ENCODE measurements at places on chromosomes 5 and 9.

DNA sequence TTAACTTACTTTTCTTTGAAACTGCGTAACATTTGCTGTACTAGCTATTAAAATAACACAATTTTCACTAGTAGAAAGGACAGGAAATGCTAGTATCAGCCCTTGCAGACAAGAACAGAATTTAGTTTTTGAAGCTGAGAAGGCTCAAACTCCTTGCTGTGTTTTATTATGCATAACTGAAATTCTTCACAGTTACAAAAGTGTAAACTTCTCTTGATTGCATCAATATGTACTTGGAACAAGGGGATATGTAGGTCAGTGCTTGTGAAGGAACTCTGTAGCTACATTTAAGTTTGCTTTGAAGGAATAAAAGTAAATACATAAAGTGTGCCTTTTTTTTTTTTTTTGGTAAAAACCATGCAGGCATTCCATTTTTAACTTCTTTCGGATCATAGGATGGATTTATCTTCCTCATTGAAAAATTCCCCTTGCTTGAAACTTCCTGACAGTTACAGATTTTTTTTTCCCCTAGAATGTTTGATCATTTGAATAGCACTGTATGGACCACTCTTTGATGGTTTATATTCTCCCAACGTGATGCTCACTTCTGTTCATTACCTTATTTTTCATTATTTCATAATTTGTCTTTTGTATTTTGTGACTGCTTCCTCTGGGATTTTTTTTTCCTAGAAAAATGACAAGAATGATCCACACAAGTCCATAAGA, 94.9 kb upstream of the DAB2 start:
- no peak for DNase-seq

- DNase-seq, result no peak
These were observed 95.5 kb upstream of the IFNK start for GRCh38 chr9:27428551-27428950.

DNA sequence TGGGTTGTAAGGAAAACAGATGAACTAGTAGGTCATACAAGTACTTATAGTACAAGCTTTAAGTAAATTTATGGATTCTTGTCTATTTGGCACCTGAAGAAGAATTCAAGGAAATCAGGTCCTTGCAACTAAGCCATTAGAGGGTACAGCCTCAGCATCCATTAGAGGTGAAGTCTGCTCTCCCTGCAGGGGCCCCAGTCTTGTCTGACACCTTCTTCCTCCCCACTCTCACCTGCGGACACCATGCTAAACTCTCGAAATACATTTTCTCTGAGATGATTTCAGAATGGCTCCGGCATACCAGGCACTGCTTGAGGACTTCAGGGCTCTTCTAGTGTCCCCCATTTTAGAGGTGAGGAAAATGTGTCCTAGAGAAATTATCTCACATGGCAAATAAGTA, 137.9 kb downstream of the GNAQ start:
- no peak for DNase-seq

- no peak for DNase-seq
These were observed 61.3 kb upstream of the RNF38 start for GRCh38 chr9:36461323-36461722.

DNA sequence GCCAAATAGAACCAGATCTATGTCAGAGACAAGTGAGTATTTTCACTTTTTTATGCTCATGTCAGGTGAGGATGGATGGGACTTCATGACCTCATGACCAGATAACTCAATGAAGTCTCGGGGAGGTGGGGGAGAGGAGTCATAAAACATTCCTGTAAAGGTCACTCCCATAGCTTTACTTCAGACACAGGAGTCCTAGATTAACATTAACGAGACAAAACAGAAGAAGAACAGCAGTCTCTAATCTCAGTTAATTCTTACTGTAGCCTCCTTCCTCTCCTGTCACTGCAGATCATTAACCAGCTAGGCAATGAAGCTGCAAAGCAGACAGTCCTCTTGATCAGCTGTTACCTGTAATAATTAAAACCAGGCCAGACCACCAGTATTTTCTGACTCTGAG, 11.2 kb downstream of the CRHBP start:
- no peak for DNase-seq

DNA sequence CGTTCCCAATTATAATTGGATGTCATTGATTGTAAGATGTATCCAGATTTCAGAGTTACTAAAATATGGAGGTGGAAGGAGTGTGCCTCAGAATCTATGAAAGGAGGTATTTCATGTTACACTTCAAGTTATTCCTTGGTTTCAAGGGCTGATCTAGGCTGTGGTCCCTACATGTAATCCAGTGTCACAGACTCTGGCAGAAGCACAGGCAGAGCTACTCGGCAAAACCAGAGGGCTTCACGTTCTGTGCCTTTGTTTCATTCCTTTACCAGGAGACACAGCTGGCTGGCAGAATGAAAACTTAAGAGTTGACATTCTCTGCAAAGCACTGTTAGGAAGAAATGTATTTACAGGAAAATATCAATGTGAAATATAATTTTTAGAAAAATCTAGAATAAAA, 99.6 kb downstream of the ANKH start:
- no peak for DNase-seq

- peak; percentile 70 for DNase-seq
These were observed 1.2 kb upstream of the GCNT4 start for GRCh38 chr5:75053304-75054133.

- peak; percentile 7 for DNase-seq
These were observed 23.9 kb downstream of the RIC1 start for GRCh38 chr9:5652821-5653220.

DNA sequence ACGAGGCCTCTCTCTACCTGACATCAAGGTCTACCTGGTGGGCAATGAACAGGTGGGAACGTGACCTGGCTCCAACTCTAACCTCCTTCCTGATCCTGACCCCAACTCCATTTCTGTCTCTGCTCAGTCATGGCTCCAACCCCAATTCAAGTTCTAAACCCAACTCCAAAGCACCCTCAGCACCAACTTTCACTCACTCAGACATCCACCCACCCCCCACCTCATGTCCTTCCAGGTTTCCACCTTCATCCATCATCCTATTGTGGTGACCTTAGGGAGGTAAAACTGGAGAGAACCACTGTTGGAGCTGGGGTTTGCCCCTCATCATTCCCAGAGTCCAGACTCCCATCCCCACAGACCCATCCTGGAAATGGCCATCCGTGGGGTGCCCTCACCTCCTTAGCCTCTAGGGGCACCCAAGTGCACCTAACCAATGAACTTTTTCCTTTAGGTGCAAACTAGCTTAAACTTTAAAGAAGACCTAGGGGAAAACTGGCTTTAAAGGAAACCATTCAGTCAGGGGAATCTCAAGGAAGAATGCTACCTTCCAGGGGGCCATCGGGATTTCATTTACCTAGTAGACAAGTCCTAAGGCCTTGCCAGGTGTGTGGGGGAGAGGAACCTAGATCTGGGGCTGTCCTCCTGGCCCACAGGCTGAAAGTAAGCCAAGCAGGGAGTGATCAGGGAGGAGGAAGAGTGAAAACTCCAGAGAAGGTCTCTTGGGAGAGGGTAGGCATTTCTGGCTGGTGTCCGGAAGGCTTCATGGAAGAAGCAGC, 11.3 kb downstream of the RGS14 start:
- DNase-seq, result peak; percentile 61

GRCh38 chr5:55578771-55579170, 44.0 kb upstream of the PLPP1 start:
- DNase-seq, result no peak

DNA sequence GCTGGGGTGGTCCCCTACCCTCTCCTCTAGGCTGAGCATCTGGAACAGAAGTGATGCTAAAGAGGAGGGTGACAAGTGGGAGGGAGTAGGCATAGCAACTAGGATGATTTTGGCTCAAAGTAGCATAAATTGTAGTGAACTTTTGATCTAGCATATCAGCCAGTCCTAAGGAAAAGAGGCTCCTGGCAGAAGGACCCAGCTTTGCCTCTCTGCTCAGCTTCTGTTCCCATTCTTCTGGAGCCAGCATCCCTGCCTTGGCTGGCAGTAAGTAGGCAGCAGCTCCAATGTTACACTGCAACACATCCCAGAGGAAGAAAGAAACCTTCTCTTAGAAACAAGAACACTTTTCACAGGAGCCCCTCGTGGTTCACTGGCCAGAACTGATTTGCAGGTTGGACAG, 487.0 kb downstream of the MTRR start:
- no peak for DNase-seq

GRCh38 chr9:69824499-69825252, 4.1 kb downstream of the CFAP95 start:
- peak; percentile 9 for DNase-seq

DNA sequence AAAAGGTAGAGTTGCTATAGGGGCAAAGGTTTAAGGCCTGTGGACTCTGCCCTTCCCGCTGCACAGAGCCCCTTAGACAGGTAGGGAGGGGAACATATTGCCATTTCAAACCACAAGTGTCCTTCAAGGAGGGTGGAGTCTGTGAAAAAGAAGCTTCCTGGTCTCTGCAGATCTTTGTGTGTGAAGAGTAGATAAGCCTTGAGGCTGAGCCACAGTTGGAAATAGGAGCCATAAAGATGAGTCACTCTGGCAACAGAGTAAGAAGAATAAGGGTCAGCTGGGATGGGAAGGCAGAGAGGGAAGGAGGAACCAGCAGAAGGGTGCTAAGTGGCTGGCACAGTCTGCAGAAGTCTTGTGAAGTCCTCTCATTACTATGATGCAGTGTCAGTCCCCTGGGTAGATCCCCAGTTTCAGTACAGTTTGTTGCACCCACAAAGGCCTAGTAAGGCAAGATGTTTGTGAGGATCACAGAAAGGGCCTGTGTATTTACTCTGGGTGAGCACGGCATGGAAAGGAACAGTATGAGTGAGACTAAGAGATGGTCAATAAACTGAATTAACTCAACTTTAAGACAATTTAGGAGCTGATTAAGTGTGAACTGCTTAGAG, 18.1 kb downstream of the GRXCR2 start:
- DNase-seq, result peak; percentile 90

DNA sequence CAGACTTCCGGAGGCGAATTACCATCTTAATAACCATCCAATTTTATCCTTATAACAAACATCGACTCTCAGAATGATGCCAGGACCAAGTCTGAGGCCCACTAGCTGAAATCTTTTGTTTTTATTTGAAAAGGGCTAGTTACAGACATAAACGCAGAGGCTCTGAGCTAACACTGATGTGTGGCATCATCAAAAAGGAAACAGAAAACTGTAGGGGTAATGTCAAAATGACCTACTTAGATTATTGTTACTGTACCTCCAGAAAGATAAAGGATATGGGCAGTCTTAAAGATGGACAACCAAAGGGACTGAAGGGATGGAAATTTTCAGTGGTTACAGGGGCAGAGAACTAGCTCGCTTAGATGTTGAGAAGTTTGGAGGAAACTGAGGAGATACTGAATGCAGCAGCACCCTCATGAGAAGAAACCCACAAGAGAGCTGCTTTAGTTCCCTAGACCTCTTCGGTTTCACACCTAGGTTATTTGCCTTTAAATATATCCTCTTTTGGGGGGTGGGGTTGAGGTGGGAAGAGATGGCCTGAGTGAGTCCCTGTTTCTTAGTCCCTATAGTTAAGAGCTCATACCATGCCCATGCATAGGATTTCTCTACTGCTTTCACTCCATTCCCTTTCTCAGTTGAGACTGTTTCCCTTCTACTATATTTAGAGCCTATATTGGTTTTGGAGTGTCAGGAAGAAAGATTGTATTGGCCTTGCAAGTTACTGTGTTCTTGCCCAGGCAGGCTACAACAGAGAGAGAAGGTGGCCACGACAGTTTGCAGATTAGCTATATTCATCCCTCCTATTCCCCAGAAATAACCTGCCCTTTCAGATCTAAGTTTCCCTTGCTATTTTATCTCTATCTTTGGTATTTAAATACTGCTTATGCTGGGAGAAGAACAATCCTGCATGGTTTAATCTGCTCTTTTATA, 320.4 kb upstream of the EFNA5 start:
- DNase-seq, result no peak

DNA sequence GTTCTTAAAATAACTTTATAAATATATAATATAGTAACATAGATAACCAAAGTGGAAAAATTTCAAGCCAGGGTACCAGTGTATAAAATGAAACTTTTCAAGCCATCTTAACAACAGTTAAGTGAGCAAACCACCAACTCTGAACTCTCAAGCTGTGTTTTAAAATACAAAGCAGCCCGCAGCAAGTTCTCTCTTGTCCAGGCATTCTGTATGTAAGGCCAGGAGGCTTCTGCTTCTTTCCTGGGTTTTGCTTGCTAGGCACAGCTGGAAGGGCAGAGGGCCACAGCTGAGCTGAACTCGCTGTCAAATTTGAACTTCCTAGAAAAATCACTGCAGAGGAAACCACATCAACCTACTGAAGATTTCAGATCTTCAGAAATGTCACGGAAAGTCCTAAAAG, 6.8 kb upstream of the CTNNAL1 start:
- DNase-seq, result no peak

Measured in DMS53 (cell line).